ENCODE measurements at places on chromosomes 11 and 22. TPM values are rescaled to one million over a fixed set of nuclear protein-coding genes. Genes with fewer than 3 reads are reported as not detected.

DNA sequence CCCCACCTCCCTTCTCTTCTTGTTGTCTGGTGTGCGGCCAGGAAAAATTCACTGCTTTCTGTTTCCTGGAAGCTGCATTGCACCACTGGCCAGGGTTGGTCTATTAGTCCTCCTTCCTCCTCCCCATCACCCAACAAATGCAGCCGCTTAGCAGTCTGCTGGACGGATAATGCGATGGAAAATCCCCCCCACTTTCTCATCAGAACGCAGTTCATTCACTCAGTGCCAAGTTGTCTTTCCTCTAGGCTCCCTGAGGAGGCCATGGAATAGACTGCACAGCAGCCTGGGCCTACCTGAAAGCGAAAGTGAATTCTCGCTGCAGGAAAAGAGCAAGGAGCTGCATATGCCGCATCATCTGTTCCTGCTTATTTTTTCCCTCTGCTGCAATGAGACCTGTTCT lies 513.6 kb downstream of the METTL15 start:
- no peak overlapping the region for H3K4me3 ChIP-seq
- H3K27me3 ChIP-seq = no peaks in the 10 kb centered on the region
- DNase-seq = no peak
- no peaks in the 10 kb centered on the region for H3K36me3 ChIP-seq

DNA sequence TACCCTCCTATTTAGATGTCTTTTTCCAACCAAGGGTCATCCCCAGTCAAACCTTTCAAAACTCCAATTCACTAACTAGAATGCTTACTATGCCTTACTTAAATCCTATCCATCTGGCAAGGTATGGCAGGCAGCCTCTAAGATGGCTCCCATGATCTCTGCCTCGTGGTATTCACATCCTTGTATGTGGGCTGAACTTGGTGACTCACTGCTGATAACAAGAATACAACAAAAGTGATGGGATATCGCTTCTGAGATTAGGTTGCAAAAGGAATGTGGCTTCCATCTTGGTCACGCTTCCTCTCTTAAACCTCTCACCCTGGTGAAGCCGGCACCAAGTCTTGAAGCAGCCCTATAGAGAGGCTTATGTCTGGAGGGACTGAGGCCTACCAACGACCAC lies 29.6 kb upstream of the UPB1 start:
- no peak overlapping the region for H3K4me3 ChIP-seq
- no peaks in the 10 kb centered on the region for H3K36me3 ChIP-seq
- peaks cover 10% of the 10 kb centered on the region for H3K4me1 ChIP-seq
- DNase-seq = no peak
- H3K27me3 ChIP-seq = no peaks in the 10 kb centered on the region
- no peak overlapping the region for H3K27ac ChIP-seq

DNA sequence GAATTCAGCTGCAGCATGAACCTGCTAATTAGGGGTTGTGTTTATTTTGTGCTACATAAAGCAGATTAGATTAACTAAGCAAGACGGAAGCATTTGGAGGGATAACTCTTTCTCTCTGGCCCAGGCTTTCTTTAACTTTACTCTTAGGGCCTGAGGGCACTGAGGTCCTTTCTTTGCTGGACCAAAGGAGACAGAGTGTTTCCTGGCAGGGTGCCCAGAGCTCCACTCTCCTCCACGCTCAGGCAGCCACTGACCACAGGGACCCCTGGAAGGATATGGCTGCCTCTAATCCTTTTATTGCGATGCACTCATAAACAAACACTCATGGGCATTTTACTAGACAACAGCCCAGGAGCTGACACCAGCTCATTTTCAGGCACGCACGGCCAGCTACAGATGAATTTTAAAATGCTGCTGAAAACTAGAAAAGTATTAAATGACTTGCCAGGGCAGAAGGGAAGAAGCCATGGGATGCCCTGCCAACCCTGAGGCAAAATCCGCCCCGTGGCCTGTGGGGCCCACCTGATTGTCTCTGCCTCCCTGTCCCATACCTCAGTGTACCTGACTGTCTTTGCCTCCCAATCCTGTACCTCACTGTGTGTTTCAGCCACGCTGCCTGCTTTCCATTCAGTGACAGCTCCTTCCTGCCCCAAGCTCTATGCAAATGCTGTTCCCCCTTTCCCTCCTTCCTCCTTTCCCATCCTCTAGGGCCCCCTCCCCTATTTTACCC lies 192.6 kb upstream of the NAV2 start:
- H3K36me3 ChIP-seq = no peaks in the 10 kb centered on the region
- DNase-seq = no peak
- H3K4me3 ChIP-seq = no peak overlapping the region
- no peak overlapping the region for H3K27ac ChIP-seq

DNA sequence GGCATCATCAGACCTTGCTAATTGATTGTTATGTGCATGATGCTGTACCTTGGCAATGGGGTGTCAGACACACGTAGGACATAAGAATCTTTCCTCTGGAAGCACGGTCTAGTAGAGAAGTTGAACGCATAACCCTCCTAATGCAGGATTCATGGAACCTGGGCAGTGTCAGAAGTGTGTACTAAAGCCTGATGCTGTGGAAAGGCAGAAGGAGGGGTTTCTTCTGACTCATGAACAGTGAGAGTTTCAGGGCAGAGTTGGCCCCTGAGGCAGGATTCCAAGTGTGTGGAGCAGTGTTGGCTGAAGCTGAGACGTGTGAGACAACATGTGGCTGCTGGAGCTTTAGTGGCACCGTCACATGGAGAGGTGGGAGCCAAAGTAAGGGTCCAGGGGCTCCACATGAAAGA lies 3.5 kb downstream of the PANX1 start:
- no peak overlapping the region for H3K27ac ChIP-seq
- DNase-seq = no peak
- peaks cover 3% of the 10 kb centered on the region for H3K36me3 ChIP-seq
- no peaks in the 10 kb centered on the region for H3K27me3 ChIP-seq
- H3K4me3 ChIP-seq = no peak overlapping the region
- peaks cover 52% of the 10 kb centered on the region for H3K4me1 ChIP-seq

GRCh38 chr11:79414644-79415317 lies 26.0 kb downstream of the TENM4 start:
- DNase-seq = no peak
- peaks cover 5% of the 10 kb centered on the region for H3K27me3 ChIP-seq
- H3K4me3 ChIP-seq = no peak overlapping the region

DNA sequence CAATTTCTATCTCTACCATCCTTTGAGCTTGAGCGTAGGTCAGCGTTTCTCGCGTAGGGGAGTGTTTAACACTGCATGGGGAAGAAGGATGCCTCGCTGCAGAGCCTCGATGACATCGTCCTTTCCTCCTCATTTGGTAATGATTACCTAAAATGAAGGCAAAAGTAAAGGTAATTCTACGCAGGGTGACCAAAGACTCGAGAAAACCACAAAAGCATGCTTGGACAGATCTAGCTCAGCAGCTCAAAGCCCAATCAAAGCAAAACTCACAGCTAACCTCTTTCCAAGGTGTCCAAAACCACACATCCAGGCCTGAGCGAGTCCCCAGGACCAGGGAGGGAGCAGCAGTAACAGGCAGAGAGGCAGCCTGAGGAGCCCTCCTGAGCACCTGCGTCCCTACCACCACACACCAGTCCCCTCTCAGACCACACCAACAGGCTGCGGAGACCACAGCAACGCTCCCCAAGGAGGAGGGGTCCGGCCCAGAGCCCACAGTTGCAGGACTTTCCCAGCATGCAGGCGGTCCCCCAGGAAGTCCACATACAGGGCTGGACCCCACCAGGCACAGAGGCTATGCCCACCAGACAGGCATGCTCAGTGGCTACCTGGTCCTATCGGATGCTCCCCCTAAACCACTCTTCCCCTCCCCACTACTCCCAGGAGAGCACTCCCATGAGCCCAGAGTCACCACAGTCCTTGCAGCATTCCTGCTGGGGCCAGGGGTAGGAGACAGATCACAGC lies 3.3 kb downstream of the BRD1 start:
- no peaks in the 10 kb centered on the region for H3K27me3 ChIP-seq
- H3K4me3 ChIP-seq = peak overlapping the region; percentile 24
- H3K4me1 ChIP-seq = peaks cover 61% of the 10 kb centered on the region
- no peak for DNase-seq
- H3K36me3 ChIP-seq = peaks cover 44% of the 10 kb centered on the region

DNA sequence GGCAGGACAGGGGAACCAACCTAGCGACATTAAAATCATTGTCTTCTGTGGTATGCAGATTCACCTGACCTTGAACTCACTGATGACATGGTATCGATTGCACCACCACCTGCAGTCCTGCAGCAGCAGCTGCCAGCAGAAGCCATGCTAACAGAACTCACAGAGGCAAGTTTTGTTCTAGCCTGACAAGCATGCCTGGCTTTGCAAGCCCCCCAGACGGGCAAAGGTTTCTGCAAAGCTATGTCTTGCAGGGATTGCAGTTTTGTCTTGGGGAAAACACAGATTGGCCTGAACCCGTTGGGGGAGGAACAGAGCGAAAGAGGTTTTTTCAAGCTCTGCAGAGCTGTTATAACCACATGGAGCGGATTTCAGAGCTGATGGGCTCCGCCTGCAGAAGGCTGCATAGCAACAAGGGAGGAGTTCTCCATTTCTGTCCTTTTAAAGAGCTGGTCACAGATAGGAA lies 221.0 kb downstream of the HIPK3 start:
- peaks cover 11% of the 10 kb centered on the region for H3K27me3 ChIP-seq
- H3K4me1 ChIP-seq = no peaks in the 10 kb centered on the region
- no peak overlapping the region for H3K27ac ChIP-seq
- no peak overlapping the region for H3K4me3 ChIP-seq

GRCh38 chr11:57556041-57556440 lies 11.4 kb downstream of the UBE2L6 start:
- DNase-seq = no peak
- no peaks in the 10 kb centered on the region for H3K4me1 ChIP-seq
- H3K4me3 ChIP-seq = no peak overlapping the region
- no peaks in the 10 kb centered on the region for H3K27me3 ChIP-seq
- H3K36me3 ChIP-seq = peaks cover 47% of the 10 kb centered on the region

DNA sequence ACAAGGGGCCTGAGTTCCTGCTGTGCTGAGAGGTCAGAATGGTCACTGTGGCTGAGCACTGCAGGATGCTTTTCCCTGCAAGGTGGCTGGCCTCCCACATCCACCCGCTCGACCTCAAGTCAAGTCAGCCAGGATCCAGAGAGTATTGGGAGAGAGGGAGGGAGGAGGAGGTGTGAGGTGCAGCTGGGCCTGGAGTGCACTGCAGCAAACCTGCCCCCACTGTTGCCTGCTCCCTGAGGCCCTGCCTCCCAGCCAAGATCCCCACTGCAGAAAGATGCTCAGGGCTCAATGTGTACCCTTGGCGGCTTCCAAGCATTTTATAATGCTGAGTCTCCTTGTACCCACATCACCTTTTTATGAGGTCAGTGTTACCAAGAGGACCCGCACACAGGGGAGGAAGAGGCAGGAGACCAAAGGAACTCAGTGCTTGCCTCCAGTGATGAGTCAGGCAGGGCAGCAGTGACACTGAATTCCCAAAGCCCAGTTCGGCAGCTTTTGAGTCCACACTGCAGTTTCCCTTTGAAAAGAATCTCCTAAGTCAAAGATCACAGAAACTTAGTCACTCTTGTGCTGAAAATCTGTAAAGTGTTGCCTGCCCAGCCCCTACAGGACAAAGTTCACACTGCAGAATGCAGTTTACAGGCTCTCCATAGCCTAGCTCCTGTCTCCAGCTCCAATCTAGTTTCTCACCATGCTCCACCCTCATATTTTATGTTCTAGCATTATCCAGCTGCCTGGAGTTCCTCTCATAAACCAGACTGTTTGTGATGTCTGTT lies 3.1 kb downstream of the ENDOD1 start:
- H3K27ac ChIP-seq = peak overlapping the region; percentile 66
- DNase-seq = peak; percentile 71
- H3K36me3 ChIP-seq = peaks cover 17% of the 10 kb centered on the region
- H3K4me3 ChIP-seq = peak overlapping the region; percentile 24
- no peaks in the 10 kb centered on the region for H3K27me3 ChIP-seq
- peaks cover 80% of the 10 kb centered on the region for H3K4me1 ChIP-seq

GRCh38 chr11:62133328-62134065 lies 9.7 kb downstream of the INCENP start:
- H3K27me3 ChIP-seq = no peaks in the 10 kb centered on the region
- H3K4me3 ChIP-seq = no peak overlapping the region
- H3K27ac ChIP-seq = no peak overlapping the region
- peaks cover 17% of the 10 kb centered on the region for H3K4me1 ChIP-seq
- DNase-seq = peak; percentile 7

GRCh38 chr22:31081963-31082605 lies 966 bp downstream of the SMTN start:
- peak; percentile 60 for DNase-seq
- no peak overlapping the region for H3K27ac ChIP-seq
- no peaks in the 10 kb centered on the region for H3K27me3 ChIP-seq
- peaks cover 30% of the 10 kb centered on the region for H3K4me1 ChIP-seq
- H3K36me3 ChIP-seq = no peaks in the 10 kb centered on the region
- peak overlapping the region; percentile 85 for H3K4me3 ChIP-seq

- H3K4me3 ChIP-seq = no peak overlapping the region
- peak overlapping the region; percentile 59 for H3K27ac ChIP-seq
- DNase-seq = no peak
- H3K4me1 ChIP-seq = peaks cover 10% of the 10 kb centered on the region
Observed at GRCh38 chr11:73869332-73869949, 7.2 kb downstream of the COA4 start.

DNA sequence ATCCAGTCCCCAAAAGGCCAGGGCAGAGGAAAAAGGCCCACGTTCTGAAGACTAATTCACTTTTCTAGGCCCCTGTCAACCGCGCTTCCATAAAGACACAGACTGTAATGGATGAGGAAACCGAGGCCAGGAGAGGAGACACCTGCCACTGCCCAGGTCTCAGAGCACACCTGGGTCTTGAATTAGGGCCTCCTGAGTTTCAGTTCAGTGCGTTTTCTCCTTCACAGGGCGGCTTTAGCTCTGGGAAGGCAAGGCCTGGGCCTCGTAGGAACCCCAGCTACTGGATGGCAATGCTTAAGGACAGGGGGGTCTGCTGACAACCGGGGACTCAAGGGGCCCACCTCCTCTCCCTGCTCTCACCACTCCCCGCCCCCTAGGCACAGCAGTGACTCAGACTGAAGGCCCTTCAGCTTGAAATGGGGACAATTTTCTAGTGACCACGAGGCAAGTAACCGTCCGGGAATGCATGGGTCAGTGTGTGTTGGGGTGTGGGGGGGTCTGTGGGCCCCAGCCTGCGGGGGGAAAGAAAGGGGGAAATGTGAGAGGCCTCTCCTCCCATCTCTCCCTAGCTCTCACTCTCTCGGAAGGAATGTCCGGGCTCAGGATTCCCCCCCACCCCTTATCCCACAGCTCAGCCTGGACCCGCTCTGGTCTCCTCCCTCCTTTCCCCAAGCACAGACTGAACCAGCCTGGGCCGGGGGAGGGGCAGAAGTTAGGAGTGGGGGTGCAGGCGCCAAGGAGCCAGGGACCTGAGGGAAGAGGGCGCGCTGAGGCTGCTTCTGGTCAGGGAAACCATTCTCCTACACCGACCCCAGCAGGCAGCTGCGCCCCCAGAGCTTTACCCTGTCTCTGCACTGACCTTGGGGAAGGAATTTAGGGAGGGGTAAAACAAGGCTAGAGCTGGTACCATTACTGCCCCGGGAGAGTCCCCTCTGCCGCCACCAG lies 17.2 kb downstream of the CREB3L1 start:
- peaks cover 7% of the 10 kb centered on the region for H3K4me1 ChIP-seq
- no peak for DNase-seq
- H3K27me3 ChIP-seq = peaks cover 15% of the 10 kb centered on the region
- H3K36me3 ChIP-seq = no peaks in the 10 kb centered on the region
- H3K27ac ChIP-seq = no peak overlapping the region

The DNAJB13 gene
- 0.19 TPM for total RNA-seq

The KRTAP5-8 gene
- total RNA-seq = not detected

The VSTM5 gene
- total RNA-seq = not detected

The CCDC116 gene
- total RNA-seq = 0.27 TPM

The JHY gene
- 1.7 TPM for total RNA-seq

The CNTF gene
- 1.3 TPM for total RNA-seq

The DBX1 gene
- total RNA-seq = not detected

The ART1 gene
- not detected for total RNA-seq
